Thoracic aorta endothelial cell (primary cell): ENCODE measurements at places on chromosomes 16 and 17. TPM values are rescaled to one million over a fixed set of nuclear protein-coding genes. Genes with fewer than 3 reads are reported as not detected.

CPHXL2 gene
- total RNA-seq: not detected in 2 replicates

ADAD2 gene
- not detected in 2 replicates for total RNA-seq

KIF19 gene
- 3.6 and 4.3 TPM in 2 replicates for total RNA-seq

TEKT1 gene
- total RNA-seq: not detected in 2 replicates

DUSP14 gene
- 30.3 and 32.3 TPM in 2 replicates for total RNA-seq

SLC22A31 gene
- 0.07 and 0.13 TPM in 2 replicates for total RNA-seq

MYH1 gene
- not detected in 2 replicates for total RNA-seq

IQCK gene
- total RNA-seq: 12.8 and 17.2 TPM in 2 replicates

SEPTIN12 gene
- total RNA-seq: not detected in 2 replicates

TAC4 gene
- not detected in 2 replicates for total RNA-seq

TMC5 gene
- not detected in 2 replicates for total RNA-seq

VWA3A gene
- 0.29 TPM in 1 of 2 replicates, not detected in the other for total RNA-seq

MARVELD3 gene
- 0.13 TPM in 1 of 2 replicates, not detected in the other for total RNA-seq

DNAAF8 gene
- total RNA-seq: 0.14 and 0.93 TPM in 2 replicates

ZACN gene
- 0.07 TPM in 1 of 2 replicates, not detected in the other for total RNA-seq

ZP2 gene
- not detected in 2 replicates for total RNA-seq

PRSS27 gene
- total RNA-seq: 0.22 and 0.53 TPM in 2 replicates

C17orf75 gene
- 18.8 and 23.8 TPM in 2 replicates for total RNA-seq

WIPF2 gene
- 12.4 and 14.2 TPM in 2 replicates for total RNA-seq

CCL5 gene
- not detected in 2 replicates for total RNA-seq

ESRP2 gene
- 0.36 and 0.53 TPM in 2 replicates for total RNA-seq

CCNF gene
- total RNA-seq: 41.5 and 70.0 TPM in 2 replicates

IGFBP4 gene
- total RNA-seq: 151 and 189 TPM in 2 replicates

TMEM208 gene
- 19.6 and 22.7 TPM in 2 replicates for total RNA-seq

CHAD gene
- not detected in 2 replicates for total RNA-seq

EPX gene
- total RNA-seq: not detected in 2 replicates

TBL3 gene
- 48.4 and 49.1 TPM in 2 replicates for total RNA-seq

FBXW10B gene
- 0.22 and 0.27 TPM in 2 replicates for total RNA-seq

CTF1 gene
- total RNA-seq: 0.13 and 0.14 TPM in 2 replicates

NPIPA5 gene
- 0.93 and 4.8 TPM in 2 replicates for total RNA-seq

TEX14 gene
- under 0.01 and 0.07 TPM in 2 replicates for total RNA-seq

KLHL10 gene
- not detected in 2 replicates for total RNA-seq

SOX9 gene
- total RNA-seq: 0.07 TPM in 1 of 2 replicates, not detected in the other

CD7 gene
- not detected in 2 replicates for total RNA-seq

YBX2 gene
- 0.13 and 0.14 TPM in 2 replicates for total RNA-seq

CA7 gene
- total RNA-seq: not detected in 2 replicates
